Right atrium auricular region (tissue), 2 donors: ENCODE measurements at places on chromosomes 11 and 22. TPM values are rescaled to one million over a fixed set of nuclear protein-coding genes. Genes with fewer than 3 reads are reported as not detected.

The CCDC87 gene
- 0.86 TPM for total RNA-seq

The GDPD4 gene
- not detected for total RNA-seq

GRCh38 chr11:88293931-88294330, 43.6 kb downstream of the CTSC start:
- DNase-seq: no peak

DNA sequence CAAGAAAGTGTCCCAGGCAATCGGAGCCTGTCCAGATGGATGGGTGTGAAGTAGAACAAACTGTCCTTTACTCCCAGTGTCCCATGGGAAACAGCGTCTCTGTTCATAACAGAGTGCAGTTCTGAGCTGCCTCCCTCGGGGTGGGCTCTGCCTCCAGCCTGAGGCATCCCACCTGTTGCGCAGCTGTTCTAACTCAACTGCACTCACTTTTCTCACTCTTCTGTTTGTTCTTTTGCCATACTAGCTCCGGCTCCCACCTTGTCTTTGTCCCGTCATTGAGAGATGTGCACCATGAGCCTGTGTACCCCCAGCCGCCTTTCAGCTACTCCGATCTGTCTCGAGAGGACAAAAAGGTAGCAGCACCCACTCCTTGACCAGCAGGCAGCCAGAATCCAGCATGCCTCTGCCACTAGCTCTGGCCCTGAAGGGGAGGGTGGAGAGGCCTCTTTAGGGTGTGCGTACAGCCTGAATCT, 20.7 kb upstream of the CDC42EP2 start:
- DNase-seq: peak; percentile 73

The OR5P2 gene
- total RNA-seq: not detected

The ROBO4 gene
- total RNA-seq: 16.2 TPM

The SCN2B gene
- 3.4 TPM for total RNA-seq

GRCh38 chr22:21450858-21451353, 16.3 kb upstream of the TMEM191C start:
- peak; percentile 9 for DNase-seq

DNA sequence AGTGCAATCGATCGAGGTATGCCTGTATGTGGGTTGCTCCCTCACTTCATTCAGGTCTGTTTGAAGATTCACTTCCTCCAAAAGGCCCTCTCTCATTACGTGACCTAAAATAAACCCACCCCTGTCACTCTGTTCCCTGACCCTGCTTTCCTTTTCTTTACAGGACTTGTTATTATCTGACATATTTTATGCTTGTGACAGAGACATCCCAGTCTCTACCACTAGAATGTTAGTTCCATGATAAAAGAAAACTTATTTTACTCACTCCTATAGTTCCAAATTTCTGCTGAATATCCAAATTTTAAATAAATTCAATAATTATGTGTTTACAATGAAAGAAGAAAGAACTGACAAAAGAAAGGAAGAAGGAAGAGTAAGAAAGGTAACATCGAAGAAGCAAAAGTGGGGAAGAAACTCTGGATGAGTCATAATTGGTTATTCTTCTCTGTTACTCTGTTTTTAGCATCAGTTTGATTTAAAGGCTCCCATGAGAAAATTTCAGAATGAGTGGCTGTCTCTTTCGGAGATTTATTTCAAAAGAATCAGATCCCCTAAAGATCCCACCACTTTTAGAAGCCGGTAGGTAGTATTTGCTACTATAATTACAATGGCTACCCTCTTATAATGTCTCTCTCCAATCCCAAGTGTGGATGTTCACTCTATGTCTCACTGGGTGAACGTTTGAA, 33.5 kb downstream of the ENTHD1 start:
- DNase-seq: no peak

The CLDN5 gene
- 16.7 TPM for total RNA-seq
